ENCODE measurements at places on chromosomes 1 and 21.
A peak's percentile ranks its signal among the peaks of the same experiment; 100 is the strongest.

DNA sequence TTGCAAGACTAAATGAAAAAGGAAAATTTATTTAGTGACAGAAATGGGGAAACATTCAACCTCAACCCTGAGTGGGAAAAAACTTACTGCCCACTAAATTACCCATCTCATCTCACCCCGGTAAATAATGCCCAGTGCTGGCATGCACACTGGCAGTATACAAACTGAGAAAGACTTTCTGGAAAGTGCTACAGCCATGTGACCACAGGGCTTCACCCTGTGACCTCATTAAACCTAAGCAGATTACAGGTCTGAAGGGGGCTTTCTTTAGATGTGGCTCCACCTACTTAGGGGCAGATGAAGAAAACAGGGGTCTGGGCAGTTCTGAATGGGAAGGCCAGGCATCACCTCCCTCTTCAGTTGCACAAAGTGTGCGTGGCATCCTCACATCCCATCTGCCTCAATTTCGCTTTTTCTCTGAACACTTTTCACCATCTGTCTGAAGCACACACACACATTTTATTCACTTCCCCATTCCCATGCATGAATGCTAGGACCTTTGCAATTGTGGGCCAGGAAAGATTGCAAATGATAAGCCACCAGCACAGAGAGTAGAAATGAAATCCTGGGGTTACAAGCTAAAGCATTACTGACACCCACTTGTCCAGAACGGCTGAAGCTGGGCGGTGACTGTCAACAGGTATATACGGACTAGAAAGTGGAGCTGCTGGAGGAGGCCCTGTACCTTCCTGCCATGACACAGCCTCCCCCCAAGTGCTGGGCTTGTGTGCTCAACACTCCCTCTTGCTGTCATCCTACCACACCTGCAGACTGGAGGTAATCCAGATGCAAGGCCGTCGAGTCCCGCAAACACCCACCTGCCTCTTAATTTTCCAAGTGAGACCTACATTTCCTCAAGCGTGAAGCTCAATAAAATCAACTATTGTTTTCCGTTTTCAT is 2.7 kb downstream of the NADK start:
- DNase-seq: no peak

DNA sequence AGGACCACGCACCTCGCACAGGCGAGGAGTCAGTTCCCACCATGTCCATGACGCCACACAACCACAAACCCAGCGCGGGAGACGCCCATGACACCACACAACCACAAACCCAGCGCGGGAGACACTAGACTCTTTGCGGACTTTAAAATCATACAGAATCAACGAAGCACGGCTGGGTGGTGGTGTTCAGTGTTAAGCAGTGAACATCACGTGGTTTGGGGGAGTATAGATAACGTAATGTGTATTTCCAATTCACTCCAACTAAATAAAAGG is 19.2 kb downstream of the PTTG1IP start:
- no peak for DNase-seq

- no peak for DNase-seq
Measured at GRCh38 chr1:34115233-34115632, 49.8 kb downstream of the CSMD2 start.

- peak; percentile 84 for DNase-seq
Measured at GRCh38 chr1:93844262-93845045, 34.6 kb downstream of the DNTTIP2 start.

DNA sequence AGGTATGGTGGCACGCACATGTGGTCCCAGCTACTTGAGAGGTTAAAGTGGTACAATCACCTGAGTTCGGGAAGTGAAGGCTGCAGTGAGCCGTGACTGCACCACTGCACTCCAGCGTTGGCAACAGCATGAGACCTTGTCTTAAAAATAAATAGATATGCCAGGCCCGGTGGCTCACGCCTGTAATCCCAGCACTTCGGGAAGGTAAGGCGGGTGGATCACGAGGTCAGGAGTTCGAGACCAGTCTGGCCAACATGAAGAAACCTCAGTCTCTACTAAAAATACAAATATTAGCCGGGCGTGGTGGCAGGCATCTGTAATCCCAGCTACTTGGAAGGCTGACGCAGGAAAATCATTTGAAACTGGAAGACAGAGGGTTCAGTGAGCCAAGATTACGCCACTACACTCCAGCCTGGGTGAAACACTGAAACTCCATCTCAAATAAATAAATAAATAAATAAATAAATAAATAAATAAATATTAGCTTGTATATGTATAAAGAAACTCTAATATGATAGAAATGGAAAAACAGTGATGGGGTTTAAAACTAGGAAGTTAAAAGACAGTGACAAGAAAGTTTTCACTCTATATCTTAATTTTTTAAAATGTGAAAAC is 18.8 kb downstream of the GATAD2B start:
- DNase-seq: no peak

GRCh38 chr1:15731735-15732685 is 4.0 kb upstream of the SLC25A34 start:
- no peak for DNase-seq

DNA sequence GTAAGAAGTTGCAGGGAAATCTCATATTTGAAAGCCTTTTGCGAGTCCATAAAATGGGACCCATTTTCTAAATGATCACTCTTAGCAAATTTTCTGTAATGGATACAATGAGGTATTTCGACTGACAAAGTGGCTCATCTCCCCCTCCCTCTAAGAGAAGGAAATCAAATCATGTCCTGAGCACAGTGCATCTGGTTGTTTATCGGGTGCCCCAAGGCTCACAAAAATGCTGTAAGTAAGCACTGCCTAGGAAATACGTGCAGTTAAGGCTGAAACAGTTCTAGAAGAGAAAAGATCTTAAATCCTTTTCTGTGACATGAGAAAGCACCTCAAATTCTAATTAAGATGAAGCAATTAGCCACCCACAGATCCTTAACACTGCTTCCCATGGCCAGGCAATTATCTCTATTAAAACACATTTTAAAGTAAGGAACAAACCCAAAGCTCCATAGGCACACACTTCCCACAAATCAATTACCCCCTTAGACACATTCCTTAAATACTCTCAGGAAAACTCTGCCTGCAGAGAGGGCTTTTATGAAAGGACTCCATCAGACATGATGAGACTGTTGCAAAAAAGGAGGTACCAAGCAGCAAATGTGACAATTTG is 216.3 kb downstream of the KCNH1 start:
- DNase-seq: no peak

GRCh38 chr1:231576804-231577718 is 48.6 kb downstream of the TSNAX start:
- no peak for DNase-seq

DNA sequence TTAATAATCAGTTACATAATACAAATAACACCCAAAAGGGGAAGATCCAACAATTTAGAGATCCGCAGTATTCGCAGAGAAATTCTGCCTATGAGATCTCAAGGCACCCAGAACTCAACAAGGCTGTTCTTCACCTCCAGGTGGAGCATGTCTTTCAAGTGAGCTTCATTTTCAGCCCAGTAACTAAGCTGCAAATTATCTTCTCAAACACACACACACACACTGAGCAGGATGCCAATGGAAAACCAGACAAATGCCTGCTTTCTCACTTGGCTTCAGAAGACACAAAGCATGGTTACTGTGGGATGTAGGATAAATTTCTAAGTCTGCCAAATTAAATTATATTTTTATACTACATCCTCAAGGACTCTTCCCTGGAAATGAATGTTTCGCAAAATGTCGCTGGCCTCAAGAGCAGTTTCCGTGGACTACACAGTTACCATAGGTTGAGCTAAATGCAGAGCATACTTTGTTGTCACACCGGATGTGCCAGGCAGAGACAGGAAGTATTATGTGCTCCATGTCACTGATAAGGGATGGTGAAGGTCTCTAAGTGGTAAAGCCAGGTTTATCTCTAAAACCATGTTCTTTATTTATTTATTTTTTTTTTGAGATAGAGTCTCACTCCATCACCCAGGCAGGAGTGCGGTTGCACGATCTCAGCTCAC is 30.3 kb downstream of the UBR4 start:
- DNase-seq: no peak

- DNase-seq: no peak
Measured at GRCh38 chr1:89407360-89407759, 43.5 kb downstream of the GBP6 start.

- no peak for DNase-seq
Measured at GRCh38 chr1:19619697-19620384, 24.3 kb upstream of the NBL1 start.

- peak; percentile 90 for DNase-seq
Measured at GRCh38 chr1:218674280-218674773, 329.2 kb downstream of the TGFB2 start.

DNA sequence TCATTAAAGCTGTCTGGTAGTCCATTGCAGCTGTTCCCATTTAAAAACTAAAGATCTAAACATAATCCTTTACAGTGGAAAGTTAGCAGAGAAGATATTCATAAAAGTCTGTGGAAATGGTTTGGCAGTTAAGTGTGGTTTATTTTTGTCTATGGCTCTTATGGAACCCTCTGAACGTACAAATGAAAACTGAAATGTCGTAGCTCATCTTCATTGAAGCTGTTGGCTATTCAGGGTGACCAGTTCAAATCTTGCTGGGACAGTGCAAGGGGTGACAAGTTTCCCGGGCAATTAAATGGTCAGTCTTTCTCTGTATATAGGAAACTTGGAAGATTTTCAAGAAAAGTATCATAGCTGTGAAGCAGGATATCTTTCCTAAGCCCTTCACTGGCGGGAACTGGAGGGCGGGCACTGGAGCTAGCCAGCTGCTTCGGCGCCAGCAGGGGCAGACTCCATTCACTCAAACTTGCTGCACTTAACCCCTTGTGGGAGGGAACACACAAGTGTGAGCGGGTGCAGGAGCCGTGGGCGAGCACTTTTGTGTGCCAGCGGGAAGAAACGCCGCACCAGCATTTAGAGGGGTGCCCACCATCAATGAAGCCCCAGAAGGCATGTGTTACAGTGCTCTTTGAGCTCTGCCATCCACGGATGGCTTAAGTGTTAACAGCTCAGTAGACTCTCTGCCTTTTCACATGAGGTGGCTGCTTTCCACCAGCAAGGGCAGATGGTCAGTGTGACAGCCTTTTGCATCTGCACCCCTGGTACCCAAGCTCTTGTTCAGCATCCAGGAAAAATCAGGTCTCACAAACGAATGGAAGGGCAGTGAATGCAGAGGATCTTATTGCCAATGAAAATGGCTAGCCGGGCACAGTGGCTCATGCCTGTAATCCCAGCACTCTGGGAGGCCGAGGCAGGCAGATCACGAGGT is 232.1 kb upstream of the KAZN start:
- peak; percentile 54 for DNase-seq

DNA sequence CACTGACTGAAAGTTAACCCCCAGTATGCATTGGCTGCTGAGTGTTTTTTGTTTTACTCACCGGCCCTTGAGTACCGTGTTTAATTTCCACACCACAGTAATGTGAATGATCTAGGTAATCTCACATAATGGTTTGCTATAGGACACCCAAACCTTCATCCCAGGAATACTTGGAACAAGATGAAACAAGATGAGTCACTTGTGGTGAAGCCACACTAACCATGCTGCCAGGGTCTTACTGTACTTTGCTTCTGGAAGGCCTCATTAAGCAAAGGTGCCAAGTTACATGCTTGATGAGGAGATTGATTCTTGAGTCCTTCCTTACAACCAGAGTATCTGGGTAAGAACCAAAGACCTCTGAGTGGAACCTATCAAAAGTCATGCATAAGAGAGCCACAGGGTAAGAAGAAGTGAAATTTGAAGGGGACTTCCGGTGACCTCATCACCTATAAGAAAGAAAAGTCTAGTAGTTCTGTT is 163.3 kb downstream of the NRIP1 start:
- DNase-seq: peak; percentile 89

GRCh38 chr1:108117945-108118902 is 81.9 kb downstream of the SLC25A24 start:
- peak; percentile 54 for DNase-seq

DNA sequence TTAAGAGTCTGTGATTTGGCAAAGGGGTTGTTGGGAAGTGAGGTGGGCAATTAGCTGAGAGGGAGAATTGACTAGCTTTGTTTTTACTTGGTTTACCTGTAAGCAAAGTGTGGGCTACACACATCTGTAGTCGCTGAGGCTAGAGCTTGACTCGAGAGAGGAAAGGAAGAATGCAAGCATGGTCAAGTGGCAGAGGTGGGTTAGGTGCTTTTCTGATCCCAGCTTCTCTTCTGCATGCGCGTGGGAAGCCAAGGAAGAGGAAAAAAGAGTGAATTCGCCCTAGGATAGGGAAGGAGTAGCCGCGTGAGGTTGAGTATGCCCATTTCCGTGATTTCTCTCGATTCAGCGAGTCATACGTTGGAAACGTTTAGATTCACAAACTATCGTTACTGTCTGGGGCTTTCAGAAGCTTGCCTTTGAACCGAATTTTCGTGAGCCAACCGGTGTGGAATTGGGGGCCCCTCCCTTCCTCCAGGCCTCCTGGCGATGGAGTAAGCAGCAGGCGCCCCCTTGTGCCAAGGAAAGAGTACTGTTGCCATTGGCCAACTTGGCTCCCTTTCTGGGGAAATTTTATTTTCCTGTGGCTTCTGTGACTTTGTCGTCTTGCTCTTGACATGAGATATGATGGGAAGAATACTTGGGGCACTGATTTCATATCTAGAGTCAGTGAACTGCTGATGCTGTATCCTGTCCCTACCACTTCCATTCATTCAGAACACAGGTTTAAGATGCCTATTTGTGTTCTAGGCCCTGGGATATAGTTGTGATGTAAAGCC is 1.3 kb downstream of the PIGV start:
- peak; percentile 91 for DNase-seq

- no peak for DNase-seq
Measured at GRCh38 chr1:176643536-176643935, 180.6 kb downstream of the PAPPA2 start.

DNA sequence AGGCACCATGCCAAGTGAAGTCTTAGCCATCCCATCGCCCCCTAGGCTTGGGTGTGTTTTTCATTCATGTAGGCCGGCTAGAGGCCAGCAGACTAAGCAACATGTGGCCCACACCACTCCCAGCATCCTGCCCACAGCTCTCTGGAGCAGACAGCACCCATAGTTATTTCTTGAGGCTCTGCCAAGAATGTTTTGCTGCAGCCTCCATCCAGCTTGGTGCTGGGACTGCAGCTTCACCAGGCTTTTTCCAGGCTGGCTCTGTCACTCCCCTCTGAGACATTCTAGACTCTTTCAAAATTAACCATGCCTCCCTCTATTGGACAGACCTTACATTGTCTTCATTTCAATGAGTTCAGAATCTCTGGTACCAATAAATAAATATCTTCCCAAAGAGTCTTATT is 104.2 kb downstream of the DUSP10 start:
- peak; percentile 13 for DNase-seq

GRCh38 chr1:117339866-117340700 is 27.2 kb upstream of the MAN1A2 start:
- peak; percentile 68 for DNase-seq

Measured in Daoy (cell line).